Stimulated activated naive CD4-positive, alpha-beta T cell (primary cell): ENCODE measurements at places on chromosomes 3 and 15.

- no peak for DNase-seq
Observed at GRCh38 chr15:57534281-57534680, 57.4 kb upstream of the MYZAP start.

DNA sequence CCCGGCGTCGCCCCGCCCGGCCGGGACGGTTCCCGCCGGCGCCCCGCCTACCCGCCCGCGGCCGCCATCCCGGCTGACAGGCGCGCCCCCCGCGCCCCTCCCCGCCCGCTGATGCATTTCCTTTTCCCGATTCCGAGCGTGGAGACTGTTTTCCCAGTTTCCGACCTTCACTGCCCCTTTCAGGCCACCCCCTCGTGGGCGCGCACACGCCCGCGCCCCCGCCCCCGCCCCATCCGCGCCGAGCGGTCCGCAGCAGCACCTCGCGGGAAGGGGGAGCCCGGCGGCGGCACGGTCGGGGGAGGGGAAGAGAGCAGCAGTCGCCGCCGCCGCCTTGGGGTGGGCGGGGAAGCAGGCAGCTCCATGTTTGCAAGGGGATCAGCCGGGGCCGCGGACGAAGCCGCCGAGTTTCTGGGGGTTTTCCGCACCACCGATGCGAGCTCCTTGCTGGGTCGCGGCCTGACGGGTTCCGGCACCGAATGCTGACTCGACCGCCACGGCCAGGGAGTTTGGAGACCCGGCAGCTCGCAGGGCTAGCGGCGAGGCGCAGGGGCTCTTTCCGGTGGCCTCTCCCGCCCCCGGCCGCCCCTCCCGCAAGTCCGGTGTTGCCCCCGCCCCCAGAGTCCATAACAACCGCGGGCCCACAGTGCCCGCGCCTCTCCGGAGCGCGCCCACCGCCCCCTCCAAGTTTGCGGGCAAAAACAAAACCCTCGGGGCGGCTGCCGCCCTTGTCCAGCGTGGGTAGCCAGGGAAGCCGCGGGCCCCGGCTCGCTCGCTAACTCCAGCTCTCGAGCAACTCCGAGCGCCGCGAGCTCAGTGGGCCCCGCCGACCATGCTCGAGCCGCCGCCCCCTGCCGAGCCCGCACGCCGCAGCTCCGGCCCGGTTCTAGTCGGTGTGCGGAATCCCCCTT, 3.2 kb upstream of the SIN3A start:
- DNase-seq, result peak; percentile 72

- DNase-seq, result no peak
Observed at GRCh38 chr15:75123395-75123794, 78.3 kb upstream of the C15orf39 start.

- DNase-seq, result no peak
Observed at GRCh38 chr15:70837476-70837875, 16.5 kb downstream of the LARP6 start.

- no peak for DNase-seq
Observed at GRCh38 chr3:71176366-71176765, 407.2 kb downstream of the FOXP1 start.
